Astrocyte (in vitro differentiated cells and primary cell): ENCODE measurements at places on chromosomes 13 and 19. TPM values are rescaled to one million over a fixed set of nuclear protein-coding genes. Genes with fewer than 3 reads are reported as not detected.

- DNase-seq = peak; percentile 66
Measured at GRCh38 chr13:27130979-27131623, 40.5 kb downstream of the USP12 start.

- DNase-seq = no peak
Measured at GRCh38 chr13:68713394-68713793, 1394.2 kb upstream of the ATXN8OS start.

NPHS1 gene
- total RNA-seq = not detected in 2 replicates

CEACAM3 gene
- not detected in 2 replicates for total RNA-seq

FLT3LG gene
- total RNA-seq = 0.38 TPM in 1 of 2 replicates, not detected in the other

PNMA8B gene
- 1.7 and 1.9 TPM in 2 replicates for total RNA-seq
